ENCODE measurements at places on chromosomes 12 and 14.

DNA sequence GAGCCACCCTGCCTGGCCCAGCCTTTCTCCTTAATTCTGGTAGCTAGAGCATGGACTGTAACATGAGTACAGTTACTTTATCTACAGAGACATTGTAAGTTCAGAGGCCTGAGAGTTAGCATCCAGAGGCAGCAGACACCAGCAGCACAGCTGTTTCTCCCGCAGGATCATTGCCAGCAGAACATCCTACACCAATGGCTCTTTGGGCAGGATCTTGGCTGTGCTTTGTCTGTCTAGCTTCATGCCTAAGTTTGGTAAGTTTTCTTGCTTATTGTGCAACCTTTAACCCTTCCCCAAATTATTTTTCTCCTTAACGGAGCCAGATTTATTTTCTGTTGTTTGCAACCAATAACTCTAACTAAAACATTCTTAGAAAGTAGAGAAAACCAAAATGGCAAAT is 21.6 kb downstream of the C12orf71 start:
- no peak for DNase-seq

DNA sequence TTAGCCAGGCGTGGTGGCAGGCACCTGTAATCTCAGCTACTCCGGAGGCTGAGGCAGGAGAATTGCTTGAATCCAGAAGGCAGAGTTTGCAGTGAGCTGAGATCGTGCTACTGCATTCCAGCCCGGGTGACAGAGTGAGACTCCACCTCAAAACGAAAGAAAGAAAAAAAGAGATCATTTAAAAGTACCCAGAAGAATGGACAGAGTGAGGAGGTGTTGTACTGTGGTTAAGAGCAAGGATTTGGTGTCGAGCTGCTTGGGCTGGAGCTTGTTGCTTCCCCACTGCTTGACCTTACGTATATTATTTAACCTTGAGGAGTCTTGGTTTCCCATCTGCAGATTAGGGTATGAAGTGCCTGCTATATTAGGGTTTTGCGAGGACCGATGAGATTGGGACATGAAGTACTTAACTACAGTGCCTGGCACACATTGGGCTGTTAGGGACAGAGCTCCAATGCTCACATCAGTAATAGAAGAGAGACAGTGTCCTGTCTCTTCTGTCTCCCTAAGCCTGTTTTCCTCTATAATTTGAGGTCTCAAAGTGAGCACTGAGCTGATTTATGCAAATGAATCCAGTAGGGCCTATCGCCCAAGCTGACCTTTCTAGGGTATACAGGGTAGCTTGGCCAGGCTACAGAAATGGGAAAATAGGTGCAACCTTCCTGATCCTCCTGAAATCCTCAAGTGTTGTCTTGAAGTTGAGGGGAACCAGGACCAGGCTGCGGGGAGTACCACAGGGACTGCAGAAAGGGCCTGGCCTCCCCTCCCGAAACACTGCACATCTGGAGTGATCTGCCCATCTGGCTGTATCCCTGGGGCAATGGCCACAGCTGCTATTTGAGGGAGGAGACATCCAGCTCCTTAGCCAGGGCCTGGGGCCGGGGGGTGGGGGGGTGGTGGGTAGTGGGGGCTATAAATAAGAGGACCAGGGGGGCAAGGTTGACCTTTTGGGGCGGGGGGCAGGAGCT is 8.6 kb upstream of the HDAC7 start:
- no peak for DNase-seq

- DNase-seq = no peak
Measured at GRCh38 chr12:4011597-4011996, 138.4 kb upstream of the PARP11 start.

DNA sequence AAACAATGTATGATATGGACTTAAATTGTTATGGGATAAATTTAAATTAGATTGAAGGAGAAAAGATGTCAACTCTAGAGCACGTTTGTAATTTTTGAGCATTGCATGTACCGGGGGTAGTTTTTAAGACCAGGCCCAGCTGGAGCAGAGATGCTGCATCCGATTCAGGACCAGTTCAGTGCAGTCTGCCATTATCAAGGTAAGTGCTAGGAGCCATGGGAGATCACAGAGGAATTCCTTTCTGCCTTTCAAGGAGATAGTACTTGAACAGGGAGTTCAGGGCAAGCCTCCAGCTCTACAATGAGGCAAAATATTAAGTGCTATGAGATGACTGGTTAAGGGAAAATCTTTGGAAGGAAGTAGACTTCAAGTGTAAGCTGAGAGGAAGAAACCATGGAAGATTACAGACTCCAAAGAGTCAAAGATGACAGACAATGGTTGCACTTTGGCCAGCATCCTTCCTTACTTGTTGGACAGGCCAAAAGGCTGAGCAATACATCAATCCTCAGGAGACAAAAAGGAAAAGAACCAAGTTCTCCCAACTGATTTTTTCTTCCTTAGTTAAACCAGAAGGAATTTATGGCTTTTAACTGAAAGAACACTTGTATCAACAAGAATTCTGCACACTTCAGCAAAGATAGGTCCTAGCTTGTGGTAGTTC is 113.2 kb upstream of the HIF1A start:
- DNase-seq = no peak

- no peak for DNase-seq
Measured at GRCh38 chr12:132618683-132619043, at the start of gene P2RX2. TSS of gene P2RX2 (plus strand) at chr12:132618776. CDS start at chr12:132618817, 41 bp downstream.

- no peak for DNase-seq
Measured at GRCh38 chr12:56122637-56123036, 4.6 kb downstream of the ZC3H10 start.

DNA sequence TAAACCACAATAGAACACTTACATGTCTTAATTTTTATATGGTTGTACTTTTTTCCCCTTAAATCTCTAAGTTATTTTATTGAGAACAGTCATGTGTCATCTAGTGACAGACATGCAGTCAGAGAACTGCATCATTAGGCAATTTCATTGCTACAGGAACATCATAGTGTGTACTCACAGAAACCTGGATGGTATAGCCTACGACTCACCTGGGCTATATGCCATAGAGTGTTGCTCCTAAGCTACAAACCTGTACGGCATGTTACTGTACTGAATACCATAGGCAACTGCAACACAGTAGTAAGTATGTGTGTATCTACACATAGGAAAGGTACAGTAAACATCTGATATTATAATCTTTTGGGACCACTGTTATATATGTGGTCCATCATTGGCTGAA is 557.6 kb downstream of the PRKD1 start:
- DNase-seq = no peak

GRCh38 chr12:15982471-15982870 is 71.3 kb downstream of the DERA start:
- no peak for DNase-seq

DNA sequence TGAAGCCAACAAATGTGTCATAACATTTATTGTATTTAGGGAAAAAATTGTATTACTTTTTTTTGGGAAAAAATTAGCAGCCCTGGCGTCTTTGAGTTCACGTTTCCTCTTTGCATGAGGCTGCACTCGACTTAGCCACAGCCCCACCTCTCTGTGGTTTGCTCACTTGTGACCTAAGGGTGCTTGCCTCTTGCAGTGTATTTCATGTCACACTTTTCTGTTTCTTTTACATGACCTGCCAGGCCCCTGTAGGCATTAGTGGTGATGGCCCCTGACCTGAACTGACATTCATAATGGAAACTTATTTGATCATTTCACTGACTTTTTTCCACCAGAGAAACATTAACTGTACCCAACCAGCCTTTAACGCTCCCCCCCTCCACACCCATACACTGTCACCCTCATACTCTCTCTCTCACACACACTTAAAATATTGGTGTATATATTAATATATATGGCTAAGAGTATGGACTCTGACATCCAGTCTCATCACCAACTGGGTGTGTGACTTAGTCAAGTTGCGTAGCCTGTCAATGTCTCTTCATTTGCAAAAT is 122.9 kb downstream of the PRKCH start:
- DNase-seq = no peak

DNA sequence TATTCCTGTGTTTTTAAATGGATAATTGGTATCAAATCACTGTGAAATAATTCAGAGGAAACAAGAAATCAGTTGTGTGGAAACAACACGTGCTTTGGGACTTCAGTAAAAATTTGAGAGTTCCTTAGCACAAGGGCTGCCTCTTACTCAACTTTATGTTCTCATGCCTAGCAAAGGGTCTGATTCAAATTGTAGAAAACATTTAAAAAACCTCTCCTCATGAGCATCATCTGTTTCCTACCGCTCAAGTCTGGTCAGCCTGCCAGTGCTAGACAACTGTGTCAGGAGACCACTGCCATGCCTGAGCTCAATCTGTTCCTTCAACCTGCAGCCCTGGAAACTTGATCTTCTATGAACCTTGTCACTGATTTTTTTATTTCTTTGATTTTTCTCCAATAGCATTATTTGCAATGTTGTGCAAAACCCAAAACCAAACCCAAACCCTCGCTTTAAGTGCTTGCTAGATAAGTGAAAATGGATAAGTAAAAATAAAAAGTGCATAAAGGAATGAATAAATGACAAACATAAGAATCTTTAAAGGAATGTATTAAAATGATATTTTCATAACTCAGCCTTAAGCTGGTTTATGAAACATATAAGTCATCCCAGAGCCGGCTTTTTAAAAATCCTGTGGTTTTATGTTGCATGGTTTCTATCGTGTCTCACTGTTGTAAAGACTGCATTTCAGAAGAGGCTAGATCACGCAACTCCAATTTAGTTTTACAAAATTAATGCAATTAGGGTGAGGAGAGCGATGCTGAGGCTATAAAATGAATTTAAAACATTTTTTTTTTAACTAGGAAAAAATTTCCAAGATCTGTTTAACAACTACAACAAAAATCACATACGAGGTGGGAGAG is 361.2 kb upstream of the PDE3A start:
- no peak for DNase-seq
